Left lung (tissue), 14 donors: ENCODE measurements at places on chromosomes 2 and 18. TPM values are rescaled to one million over a fixed set of nuclear protein-coding genes. Genes with fewer than 3 reads are reported as not detected.

Gene SNTG2
- 0.50 TPM for total RNA-seq

Gene FKBP7
- 12.9 TPM for total RNA-seq

Gene REG3G
- not detected for total RNA-seq

Gene MTHFD2
- total RNA-seq, result 81.2 TPM

Gene RRM2
- total RNA-seq, result 43.8 TPM

- no peaks in the 10 kb centered on the region for H3K27me3 ChIP-seq
- H3K4me3 ChIP-seq, result no peak overlapping the region
- H3K36me3 ChIP-seq, result peaks cover 27% of the 10 kb centered on the region
- H3K27ac ChIP-seq, result no peak overlapping the region
- no peak for DNase-seq
Measured at GRCh38 chr18:58915006-58915799, 50.5 kb downstream of the ZNF532 start.

- H3K36me3 ChIP-seq, result no peaks in the 10 kb centered on the region
- H3K4me1 ChIP-seq, result peaks cover 11% of the 10 kb centered on the region
- H3K27ac ChIP-seq, result no peak overlapping the region
- no peaks in the 10 kb centered on the region for H3K27me3 ChIP-seq
- DNase-seq, result peak; percentile 42
- H3K4me3 ChIP-seq, result no peak overlapping the region
Measured at GRCh38 chr2:60416221-60417008, 137.0 kb downstream of the BCL11A start.

GRCh38 chr18:58796220-58796619 lies 68.5 kb upstream of the ZNF532 start:
- H3K27me3 ChIP-seq, result no peaks in the 10 kb centered on the region
- H3K4me1 ChIP-seq, result no peaks in the 10 kb centered on the region
- DNase-seq, result no peak
- H3K4me3 ChIP-seq, result no peak overlapping the region
- no peaks in the 10 kb centered on the region for H3K36me3 ChIP-seq

- H3K27ac ChIP-seq, result peak overlapping the region; percentile 37
- DNase-seq, result no peak
- no peaks in the 10 kb centered on the region for H3K4me1 ChIP-seq
- H3K4me3 ChIP-seq, result no peak overlapping the region
Measured at GRCh38 chr2:9380702-9381628, 42.4 kb downstream of the ITGB1BP1 start.

- H3K27me3 ChIP-seq, result no peaks in the 10 kb centered on the region
- no peak overlapping the region for H3K4me3 ChIP-seq
- DNase-seq, result no peak
Measured at GRCh38 chr2:190786404-190787166, 94.0 kb upstream of the GLS start.

- no peaks in the 10 kb centered on the region for H3K36me3 ChIP-seq
- H3K27me3 ChIP-seq, result peaks cover 5% of the 10 kb centered on the region
- H3K27ac ChIP-seq, result no peak overlapping the region
- no peak for DNase-seq
Measured at GRCh38 chr2:227877421-227878310, 6.2 kb downstream of the DAW1 start.

DNA sequence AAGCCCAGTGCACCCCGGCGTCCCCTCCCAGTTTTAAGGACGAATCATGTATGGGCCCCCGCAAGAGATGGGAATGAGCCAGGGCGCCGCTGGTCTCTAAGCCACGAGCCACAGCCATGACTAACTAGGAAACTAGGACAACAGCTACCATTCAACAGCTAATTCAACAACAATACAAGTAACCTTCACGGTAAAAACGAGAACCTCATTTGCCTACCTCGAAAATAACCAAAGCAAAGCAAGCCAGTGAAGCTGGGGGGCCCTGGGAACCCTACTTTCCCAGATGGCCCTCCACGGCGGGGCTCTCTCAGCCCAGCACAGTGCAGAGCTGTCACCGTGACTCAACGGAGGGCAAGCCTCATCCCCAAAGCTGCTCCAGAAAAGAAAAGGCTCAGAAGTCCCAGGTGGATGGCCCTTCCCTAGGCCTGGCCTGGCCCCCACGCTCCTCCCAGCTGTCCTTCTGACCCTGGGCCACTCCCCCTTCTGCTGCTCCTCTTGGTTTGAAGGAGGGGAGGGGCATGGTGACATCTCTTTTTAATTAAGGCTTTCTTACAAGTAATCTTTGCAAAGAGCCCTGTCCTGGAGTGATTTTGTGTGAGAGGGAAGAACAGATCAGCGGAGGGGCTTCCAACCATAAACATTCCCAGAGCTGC lies 126.3 kb downstream of the HDAC4 start:
- H3K27me3 ChIP-seq, result no peaks in the 10 kb centered on the region
- H3K36me3 ChIP-seq, result no peaks in the 10 kb centered on the region
- no peak for DNase-seq
- peak overlapping the region; percentile 62 for H3K27ac ChIP-seq
